ENCODE measurements at places on chromosomes 5 and 9.

- no peak for DNase-seq
These were observed 13.1 kb downstream of the GPR21 start for GRCh38 chr9:123046406-123047195.

- no peak for DNase-seq
These were observed 122.6 kb upstream of the KLF9 start for GRCh38 chr9:70537084-70537483.

GRCh38 chr9:114086009-114086408 is 7.9 kb upstream of the AMBP start:
- no peak for DNase-seq

DNA sequence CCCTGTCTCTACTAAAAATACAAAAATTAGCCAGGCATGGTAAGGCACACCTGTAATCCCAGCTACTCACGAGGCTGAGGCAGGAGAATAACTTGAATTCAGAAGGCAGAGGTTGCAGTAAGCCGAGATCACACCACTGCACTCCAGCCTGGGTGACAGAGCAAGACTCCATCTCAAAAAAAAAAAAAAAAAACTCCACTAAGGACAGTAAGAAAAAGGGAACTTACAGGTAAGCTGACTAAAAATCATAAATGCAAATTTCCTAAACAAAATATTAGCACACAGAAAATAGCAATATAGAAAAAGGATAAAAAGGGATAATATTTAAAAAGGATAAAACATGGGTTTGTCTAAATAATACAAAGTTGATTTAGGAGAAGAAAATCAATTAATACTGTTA is 27.9 kb upstream of the HNRNPA0 start:
- no peak for DNase-seq

DNA sequence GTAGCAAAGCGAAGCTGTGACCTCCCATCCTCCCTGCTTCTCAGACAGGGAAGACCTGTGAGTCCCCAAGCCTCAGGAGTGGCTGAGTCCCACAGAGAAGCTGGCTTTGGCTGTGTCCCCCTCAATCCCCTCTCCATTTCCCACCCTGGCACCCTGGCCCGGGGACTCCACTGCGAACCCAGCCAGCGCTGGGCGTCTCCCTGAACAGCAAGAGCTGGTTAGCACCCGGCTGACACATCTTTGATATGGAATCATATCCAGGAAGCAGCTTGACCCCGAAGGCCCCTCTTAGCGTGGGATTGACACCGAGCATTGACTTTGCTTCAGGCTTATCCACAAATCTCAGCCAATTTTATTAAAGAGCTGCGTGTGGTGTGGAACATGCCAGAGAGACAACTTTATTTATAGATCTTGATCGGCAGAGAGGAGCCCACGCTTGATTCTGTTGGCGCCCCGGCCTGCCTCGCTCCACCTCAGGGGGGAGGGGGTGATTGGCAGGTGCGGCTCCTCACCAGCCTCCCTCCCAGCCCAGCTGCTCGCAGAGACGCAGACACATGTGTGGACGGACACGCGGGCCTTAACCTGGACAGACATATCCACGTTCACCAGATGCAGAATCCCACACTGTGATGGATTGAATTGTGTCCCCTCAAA is 120.7 kb upstream of the MVB12B start:
- no peak for DNase-seq

DNA sequence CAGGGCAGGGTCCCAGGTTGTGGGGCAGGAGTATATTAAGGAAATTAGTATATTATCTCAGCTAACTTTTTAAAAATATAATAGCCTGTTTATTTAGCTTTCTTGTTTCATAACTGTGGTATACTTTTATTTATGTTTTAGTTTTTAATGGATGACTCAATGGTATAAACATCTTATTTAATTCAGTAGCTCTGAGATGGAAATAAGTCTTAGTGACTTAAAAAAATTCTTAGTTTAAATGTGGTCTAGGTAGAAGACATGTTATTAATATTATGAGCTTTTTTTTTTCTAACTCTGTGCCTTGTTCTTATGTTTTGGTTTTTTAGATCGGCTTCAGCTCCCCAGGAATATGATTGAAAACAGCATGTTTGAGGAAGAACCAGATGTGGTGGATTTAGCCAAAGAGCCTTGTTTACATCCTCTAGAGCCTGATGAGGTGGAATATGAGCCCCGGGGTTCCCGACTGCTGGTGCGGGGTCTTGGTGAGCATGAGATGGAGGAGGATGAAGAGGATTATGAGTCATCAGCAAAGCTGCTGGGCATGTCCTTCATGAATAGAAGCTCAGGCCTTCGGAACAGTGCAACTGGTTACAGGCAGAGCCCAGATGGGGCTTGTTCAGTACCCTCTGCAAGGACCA is 43.1 kb downstream of the LNPEP start:
- no peak for DNase-seq
